ENCODE measurements at places on chromosomes 16 and 17.

- DNase-seq, result peak; percentile 61
Observed at GRCh38 chr17:83203073-83203471, 123.7 kb downstream of the METRNL start.

- DNase-seq, result no peak
Observed at GRCh38 chr16:50247906-50248608, 18.3 kb upstream of the ADCY7 start.

DNA sequence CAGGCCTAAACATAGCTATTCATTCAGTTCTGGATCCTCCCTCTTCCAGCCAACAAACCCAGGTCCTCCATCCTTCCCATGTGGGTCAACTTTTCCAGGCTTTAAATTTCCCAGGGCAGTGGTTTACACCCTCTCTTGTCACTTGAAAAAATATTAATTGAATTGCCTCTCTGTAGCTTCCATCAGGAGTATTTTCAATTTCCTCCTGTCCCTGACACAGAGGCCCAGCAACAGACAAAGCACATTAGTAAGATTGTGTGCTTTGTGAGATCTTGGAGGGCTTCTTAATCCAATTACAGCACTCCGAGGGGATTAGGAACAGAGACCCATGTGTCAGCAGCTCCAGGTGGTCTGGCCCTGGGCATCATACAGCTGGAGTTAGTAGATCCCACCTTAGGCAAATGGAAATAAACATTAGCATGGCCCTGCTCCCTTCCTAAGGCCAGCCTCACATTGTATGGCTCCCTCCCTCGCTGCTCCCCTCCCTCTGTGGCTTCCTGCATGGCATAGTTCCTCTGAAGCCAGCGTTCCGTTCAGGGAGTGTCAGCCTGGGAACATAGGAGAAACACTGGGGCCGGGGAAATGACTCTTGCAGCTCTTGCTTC is 132.7 kb upstream of the HSBP1 start:
- no peak for DNase-seq

GRCh38 chr17:47669081-47669480 is 19.4 kb downstream of the KPNB1 start:
- DNase-seq, result no peak

DNA sequence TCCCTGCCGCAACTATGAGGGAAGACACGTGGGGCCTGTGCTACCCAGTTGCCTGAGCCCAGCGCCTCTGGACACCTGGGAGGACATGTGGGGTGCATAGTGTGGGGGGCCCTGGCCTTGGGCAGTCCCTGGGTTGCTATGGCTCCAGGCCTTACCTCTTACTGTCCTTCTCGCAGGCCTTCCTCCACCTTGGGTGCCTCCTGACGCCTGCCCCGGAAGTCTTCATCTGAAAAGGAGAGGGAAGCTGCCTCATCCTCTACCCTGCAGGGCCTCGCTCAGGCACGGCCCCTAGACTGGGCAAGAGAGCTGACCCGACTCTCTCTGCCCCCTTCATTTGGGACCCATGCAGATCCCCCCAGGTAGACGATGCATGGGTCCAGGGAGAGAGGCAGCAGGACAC is 16.5 kb upstream of the MRPS23 start:
- no peak for DNase-seq

DNA sequence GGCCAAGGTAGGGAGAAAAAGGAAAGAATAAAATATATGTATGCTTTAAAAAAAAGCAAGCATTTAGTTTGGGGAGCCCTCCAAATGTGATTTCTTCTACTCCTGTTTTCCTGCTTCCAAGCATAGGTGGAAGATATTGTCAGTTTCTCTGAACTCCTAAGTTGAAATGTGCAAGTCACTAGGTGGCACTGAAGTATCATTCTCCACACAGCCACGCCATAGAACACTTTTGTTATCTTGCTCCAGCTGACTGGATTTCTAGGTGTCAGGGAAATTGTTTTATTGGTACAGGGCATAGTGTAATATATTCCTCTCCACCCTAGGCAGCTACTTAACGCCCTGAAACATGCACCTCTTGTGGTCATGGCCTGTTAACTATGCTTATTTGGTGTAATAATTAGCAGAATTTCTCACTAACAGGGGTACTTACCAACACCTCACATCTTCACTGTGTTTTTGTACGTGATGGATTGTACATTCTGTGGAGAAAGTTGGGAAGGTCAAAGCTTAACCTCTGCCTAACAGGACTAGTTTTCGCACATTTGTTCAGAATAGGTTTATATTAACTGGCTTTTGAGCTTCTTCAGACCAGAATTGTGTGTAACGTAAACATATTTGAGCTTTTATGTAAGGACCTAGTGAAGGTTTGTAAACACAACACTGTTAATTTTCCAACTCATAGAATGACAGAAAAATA is 69.3 kb downstream of the FTO start:
- DNase-seq, result peak; percentile 40

DNA sequence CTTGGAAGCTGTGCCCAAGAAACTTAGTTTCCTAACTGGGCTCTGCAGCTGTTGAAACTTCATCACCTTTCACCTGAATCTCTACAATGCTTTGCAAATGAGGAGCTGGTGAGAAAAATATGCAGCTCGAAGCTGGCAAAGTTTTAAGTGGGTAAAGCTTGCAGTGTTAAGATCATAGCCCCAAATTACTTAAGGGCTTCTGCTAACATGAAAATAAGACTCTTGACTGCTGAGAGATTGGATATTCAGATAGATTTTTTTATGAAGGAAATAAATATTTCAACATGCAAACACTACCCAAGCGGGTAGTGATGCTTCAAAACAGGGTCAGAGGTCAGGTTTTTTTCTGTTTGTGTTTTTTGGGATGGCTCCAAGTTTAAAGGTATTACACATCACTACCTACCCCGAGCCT is 278.7 kb downstream of the FTO start:
- DNase-seq, result no peak

DNA sequence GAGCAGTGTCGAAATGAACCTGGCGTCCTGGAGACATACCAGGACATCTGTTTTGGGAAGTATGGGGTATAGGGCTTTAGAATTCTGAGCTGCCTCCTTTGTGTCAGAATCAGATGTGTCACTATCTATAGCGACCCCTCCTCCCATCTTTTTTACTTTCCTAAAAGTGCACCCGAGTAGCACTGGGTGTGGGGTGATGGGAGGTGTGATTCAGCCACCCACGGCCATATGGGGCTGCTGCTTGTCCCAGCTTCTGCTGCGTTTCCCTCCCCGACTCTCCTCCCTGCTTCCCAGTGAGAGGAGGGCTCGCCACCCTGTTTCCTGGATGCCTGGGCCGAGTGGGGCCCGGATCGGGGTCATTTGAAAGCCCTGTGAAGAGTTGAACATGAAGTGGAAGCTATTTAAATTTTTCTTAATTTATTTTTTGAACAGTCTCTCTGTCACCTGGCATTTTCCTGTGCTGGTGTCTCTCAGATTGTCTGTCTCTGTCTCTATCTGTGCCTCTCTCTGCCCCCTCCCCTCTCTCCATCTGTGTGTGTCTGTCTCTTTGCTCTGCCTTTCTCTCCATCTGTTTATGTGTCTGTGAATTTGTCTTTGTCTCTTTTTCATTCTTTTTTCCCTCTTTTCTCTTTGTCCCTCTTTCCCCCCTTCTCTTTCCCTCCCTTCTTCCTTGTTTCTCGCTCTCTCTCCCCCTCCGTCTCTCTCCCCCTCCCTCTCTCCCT is 638.8 kb upstream of the EEF2KMT start:
- no peak for DNase-seq

GRCh38 chr16:16150117-16150877 is 73.0 kb downstream of the ABCC6 start:
- DNase-seq, result peak; percentile 95
